Hair follicle dermal papilla cell (primary cell): ENCODE measurements at places on chromosomes 16 and 17. TPM values are rescaled to one million over a fixed set of nuclear protein-coding genes. Genes with fewer than 3 reads are reported as not detected.

The TBC1D26 gene
- under 0.01 TPM in 1 of 2 replicates, not detected in the other for total RNA-seq

The FA2H gene
- total RNA-seq = not detected in 2 replicates

The ANKRD11 gene
- total RNA-seq = 85.2 and 101 TPM in 2 replicates

The THAP11 gene
- total RNA-seq = 30.0 and 34.6 TPM in 2 replicates

The SCIMP gene
- total RNA-seq = not detected in 2 replicates

The NKD1 gene
- 0.12 and 0.49 TPM in 2 replicates for total RNA-seq

The ZNF385C gene
- total RNA-seq = not detected in 2 replicates

The BIRC5 gene
- 5.7 and 9.1 TPM in 2 replicates for total RNA-seq

The ADORA2B gene
- total RNA-seq = 10.4 and 12.6 TPM in 2 replicates

The RAD51C gene
- 11.5 and 11.7 TPM in 2 replicates for total RNA-seq

The ST6GALNAC1 gene
- not detected in 2 replicates for total RNA-seq

The LRRC37A gene
- 0.73 and 7.5 TPM in 2 replicates for total RNA-seq

The CD19 gene
- total RNA-seq = 0.12 TPM in 1 of 2 replicates, not detected in the other

The GRAPL gene
- 0.12 TPM in 1 of 2 replicates, not detected in the other for total RNA-seq

The MLKL gene
- total RNA-seq = 11.5 and 15.7 TPM in 2 replicates

The TRAF4 gene
- total RNA-seq = 36.6 and 39.3 TPM in 2 replicates

The HOXB9 gene
- not detected in 2 replicates for total RNA-seq

The ANKS4B gene
- total RNA-seq = not detected in 2 replicates

The OTOP3 gene
- total RNA-seq = not detected in 2 replicates

The LGALS9B gene
- not detected in 2 replicates for total RNA-seq

The AGRP gene
- total RNA-seq = not detected in 2 replicates
